ENCODE measurements at places on chromosomes 2 and 18.

DNA sequence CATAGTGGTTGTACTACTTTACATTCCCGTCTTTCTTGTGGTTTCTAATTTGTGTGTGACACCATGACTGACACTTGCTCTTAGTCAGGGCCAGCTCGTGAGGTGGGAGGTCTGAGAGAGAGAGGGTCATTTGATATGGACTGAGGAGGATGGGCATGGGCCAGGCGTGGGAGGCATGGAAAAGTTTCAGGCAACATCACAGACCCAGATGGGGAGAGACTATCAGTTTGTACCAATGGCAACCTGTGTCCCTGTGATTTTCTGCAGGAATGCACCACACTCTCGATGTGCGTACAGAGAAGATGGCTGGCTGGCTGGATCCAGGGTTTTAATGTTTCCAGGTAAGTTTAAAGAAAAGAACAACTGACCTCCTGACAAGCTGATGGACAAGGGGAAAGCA lies 273.6 kb downstream of the CYRIA start:
- DNase-seq, result no peak

- no peak for DNase-seq
Observed at GRCh38 chr2:9765611-9766531, 77.4 kb upstream of the TAF1B start.

- DNase-seq, result no peak
Observed at GRCh38 chr2:76998152-76998551, 524.0 kb downstream of the LRRTM4 start.

DNA sequence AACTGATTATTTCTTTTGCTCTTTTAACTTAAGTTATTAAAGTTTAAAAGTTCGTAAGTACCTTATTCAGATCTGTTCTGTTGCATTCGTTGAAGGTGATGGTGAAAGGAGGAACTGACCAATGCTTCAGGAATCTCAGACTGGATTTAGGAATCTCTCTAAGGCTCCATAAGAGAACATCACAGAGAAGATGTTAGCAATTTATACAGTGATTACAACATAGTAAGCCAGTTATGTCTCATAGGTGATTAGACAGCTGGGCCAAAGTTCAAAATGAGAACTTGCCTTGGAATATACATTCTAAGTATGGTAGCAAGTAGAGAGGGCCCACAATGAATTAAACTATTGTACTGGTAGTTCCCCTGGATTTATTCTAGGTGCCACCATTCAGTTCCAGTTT lies 3.2 kb downstream of the MARS2 start:
- no peak for DNase-seq

DNA sequence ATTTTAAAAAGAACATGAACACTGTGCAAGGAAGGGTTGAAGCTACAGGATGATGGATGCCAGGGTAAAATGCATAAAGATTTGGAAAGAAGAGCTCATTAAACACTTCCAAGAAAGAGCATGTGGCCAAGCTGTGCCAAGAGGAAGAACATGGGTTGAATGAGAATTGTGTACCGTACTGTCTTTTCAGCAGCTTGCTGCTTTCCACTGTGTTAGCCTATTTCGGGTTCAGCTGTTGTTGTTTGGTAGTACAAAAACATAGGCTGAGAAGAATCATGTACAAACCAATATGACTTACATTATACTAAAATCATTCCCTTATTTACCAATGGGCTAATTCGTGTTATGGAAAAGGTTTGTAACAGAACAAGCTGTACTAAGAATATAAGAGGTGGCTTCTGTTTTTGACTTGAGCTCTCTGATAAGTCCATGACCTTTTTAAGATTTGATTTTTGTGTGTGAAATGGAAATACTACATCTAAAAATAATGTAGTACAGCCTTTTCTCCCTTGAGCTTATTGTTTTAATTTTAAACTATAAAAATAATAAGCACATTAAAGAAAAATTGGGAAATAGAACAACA lies 188.3 kb upstream of the STON1 start:
- DNase-seq, result no peak

DNA sequence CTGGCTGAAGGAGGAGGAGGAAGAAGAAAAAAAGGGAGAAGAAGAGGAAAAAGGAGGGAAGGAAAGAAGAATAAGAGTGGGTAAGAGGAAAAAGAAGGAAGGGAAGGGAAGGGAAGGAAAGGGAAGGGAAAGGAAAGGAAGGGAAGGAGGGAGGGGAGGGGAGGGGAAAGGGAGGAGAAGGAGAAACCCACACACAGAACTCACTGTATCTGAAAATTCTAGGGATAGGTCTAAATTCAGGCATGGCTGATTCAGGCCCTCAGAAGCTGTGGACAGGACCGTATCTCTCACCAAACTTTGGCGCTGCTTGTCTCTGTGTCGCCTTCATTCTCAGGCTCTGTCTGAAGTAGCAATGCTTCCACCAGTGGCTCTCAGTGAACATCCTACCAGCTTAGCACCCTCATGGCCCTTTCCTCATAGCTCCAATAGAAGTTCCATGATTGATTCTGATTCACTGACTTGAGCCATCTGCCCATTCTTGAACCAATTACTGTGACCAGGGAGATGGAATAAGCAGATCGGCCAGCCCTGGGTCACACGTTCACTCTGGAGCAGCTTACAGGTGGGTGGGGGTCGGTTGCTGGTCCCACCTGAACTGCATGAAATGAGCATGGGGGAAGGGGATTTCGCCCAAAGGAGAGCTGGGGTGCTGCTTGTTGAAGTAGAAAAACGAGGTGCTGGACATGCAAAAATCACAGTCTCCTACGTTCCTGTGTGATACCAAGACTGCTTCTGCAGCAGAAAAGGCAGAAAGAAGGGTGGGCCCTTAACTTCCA lies 59.7 kb downstream of the TTC32 start:
- no peak for DNase-seq

DNA sequence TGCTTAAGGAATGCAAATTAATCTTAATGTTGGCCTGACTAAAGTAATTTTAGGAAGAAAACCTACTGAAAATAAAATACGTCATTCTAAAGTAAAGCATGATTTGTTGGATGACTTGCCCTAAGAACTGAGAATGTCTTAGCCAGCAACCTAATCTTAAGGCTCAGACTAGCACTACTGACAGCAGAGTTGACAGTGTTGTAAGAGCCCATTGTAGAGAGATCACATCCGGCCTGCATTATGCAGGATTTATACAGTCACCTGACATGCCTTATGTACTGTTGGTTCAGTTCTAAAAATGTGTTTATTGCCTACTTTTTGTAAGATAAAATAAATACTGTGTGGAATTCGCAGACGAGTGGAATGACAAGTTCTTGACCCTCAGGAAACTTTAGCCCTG lies 82.3 kb downstream of the TMEM185B start:
- DNase-seq, result no peak

DNA sequence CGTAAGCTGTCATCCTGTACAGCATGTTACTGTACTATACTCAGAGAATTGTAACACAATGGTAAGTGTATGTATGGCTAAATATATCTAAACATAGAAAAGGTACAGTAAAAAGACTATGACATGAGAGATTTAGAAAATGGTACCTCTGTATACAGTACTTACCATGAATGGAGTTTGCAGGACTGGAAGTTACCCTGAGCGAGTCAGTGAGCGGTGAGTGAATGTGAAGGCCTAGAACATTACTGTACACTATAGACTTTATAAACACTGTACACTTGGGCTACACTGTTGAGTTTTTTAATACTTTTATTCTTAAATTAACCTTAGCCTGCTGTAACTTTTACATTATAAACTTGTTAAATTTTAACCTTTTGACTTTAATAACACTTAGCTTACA lies 1.5 kb downstream of the DDX18 start:
- DNase-seq, result no peak

DNA sequence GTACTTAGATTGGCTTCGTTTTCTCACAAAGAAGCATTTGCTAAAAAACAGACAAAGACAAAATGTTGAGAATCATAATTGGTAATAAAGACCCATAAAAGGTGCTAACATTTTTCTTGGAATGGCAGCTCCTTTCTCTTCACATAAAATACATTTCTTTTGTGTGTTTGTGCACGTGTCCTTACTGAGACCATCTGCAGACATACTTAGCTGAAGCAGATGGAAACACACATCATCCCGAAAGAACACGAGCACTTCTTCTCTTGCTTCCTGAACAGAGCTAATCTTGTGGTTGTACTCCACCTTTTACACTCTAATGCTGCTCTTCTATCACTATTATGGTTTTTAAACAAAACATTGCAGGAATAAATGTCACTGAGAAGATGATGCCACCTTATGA lies 142.5 kb downstream of the SPHKAP start:
- DNase-seq, result no peak

DNA sequence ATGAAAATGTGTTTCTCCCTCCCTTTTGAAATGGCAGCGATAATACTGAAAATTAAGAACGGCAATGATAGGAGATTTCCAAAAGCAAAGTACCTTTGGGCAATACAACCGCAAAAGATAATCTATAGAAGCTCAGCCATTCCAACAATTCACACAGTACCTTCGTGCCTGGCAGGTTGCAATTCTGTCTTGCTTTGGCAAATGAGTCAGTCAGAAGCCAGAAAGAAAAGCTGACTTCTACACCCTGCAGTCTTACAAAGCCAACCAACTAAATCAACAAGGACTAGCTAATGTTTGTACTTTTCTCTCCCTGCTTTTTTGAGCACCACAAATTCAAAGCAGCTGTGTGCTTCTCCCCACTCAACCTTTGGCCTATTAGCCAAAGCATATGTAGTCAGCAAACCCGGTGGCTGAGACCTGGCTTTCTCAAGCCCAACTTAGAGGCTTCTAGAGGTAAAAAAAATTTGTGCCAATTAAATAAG lies 25.7 kb upstream of the ID2 start:
- DNase-seq, result no peak

GRCh38 chr18:34592961-34593382 lies 117.1 kb upstream of the DTNA start:
- DNase-seq, result no peak

GRCh38 chr2:136114382-136114781 lies 3.6 kb downstream of the CXCR4 start:
- DNase-seq, result no peak

- no peak for DNase-seq
Observed at GRCh38 chr2:27379836-27380625, 503 bp downstream of the ZNF513 start.

- DNase-seq, result no peak
Observed at GRCh38 chr2:86633155-86633651, 9.5 kb upstream of the RNF103 start.

DNA sequence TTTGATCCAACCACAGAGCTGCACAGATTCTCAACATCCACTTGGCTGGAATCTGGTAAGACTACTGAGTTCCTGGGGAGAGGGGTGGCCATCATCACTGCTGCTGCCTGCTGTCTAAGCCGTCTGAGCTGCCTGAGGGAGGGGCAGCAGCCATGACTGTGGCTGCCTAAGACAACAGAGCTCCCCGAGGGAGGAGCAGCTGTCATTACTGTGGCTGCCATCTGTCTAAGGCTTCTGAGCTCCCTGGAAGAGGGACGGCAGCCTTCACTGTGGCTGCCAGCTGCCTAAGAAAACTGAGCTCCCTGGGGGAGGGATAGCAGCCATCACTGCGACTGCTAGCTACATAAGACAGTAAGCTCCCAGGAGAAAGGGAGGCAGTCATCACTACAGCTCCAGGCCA lies 584.4 kb downstream of the NR4A2 start:
- no peak for DNase-seq

DNA sequence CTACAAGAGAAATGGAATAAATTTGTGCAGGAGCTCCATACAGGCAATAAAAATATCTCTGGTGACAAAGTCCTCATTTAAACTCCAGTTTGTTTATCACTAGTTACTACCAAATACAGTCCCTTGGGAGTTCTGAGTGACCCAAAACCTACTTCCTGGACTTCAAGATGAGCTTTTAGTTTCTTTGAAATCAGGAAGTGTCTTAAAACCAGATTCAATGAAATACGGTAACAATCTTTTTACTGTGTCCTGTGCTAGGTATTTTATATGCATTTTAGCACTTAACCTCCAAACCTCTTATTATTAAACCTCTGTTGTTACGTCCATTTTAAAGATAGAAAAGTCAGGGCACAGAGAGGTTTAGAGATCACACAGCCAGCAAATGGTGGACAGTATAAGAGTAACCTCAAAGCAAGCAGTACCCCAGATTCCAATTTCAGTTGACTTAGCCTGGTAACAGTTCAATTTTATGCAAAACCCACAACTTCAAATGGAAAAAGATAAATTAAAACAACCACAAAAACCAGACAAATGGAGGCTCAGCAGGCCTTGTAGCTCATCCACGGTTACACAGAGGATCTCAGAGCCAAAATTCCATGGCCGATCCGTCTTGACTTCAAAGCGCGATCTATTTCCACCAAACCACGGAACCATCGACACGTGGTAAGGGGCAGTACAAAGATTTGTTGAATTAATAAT lies 1.3 kb upstream of the KCMF1 start:
- no peak for DNase-seq

GRCh38 chr2:120739438-120740090 lies 3.9 kb downstream of the GLI2 start:
- DNase-seq, result no peak

DNA sequence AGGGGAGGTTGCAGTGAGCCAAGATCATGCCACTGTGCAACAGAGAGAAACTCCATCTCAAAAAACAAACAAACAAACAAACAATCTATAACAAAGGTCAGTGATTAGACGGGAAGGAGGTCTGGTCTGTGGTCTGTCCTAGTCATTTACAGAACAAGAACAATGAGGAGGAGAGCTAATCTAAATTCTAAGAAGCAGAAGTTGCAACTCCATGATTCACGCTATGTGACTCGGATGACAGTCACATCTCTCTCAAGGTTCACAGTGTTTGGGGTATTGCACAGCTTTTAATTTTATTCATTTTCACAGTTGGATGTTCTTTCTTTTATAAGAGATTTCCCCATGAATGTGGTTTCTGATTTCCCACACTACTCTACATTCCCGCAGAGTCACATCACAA lies 218.7 kb upstream of the PIEZO2 start:
- no peak for DNase-seq

GRCh38 chr2:74919827-74920226 lies 38.6 kb upstream of the POLE4 start:
- DNase-seq, result peak; percentile 51

GRCh38 chr2:42868096-42868495 lies 75.7 kb upstream of the HAAO start:
- DNase-seq, result no peak

- DNase-seq, result no peak
Observed at GRCh38 chr2:99822474-99823207, 319.7 kb downstream of the AFF3 start.
